ENCODE measurements at places on chromosomes 2 and 18.

GRCh38 chr2:96817882-96818281 is 1.8 kb downstream of the CNNM3 start:
- no peak for DNase-seq

DNA sequence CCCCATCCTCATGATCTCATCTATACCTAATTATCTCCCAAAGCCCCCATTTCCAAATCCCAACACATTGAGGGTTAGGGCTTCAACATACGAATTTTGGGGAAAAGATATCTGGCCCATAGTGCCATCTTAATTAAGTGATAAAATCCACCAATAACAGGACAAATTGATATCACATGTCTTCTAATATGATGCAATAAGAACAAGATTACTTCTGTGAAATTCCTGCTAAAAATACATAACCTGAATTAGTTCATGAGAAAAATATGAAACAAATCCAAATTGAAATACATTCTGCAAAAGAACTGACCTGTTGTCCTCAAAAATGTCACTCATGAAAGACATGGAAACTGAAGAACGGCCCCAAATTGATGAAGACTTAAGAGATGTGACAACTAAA is 28.8 kb downstream of the FOXI3 start:
- DNase-seq = no peak

- no peak for DNase-seq
These were observed 31.8 kb downstream of the CREB1 start for GRCh38 chr2:207561386-207562080.

DNA sequence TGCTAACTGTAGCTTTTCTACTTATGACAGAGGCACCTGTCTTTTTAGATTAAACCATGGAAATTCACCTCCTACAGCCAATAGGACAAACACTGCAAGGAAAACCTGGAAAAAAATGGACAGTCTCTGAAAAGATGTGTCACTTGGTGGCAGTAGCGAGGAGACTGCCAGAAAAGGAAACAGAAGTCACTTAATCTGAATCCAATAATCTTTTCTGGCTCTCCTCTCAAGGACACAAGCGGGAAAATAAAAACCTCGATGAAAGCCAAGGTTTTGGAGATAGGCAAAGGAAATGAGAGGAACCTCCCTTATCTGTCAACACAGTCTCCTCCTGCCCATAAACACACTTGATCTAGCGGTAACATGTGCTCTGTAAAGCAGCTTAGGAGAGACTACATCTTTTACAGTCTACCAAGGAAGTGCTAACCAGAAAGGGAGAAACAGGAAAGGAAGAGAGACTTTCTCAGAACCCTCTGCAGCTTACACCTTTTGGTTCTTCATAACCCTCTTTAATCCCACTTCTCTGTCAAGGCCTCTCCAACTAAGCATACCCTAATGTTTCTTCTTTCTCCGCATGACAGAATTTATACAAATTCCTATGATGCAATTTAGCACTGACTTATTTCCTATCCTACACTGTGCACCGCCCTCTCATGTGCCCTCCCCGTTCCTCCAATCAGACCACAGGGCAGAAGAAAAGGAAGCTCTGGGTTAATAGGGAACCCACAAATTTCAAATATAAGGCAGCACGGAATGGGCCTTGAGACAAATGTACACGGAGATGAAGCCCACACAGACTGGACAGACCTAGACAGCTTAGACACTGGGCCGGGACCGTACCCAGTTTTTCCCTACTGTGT is 52.8 kb downstream of the CLASP1 start:
- no peak for DNase-seq

GRCh38 chr18:12701161-12701560 is 1.4 kb downstream of the CEP76 start:
- DNase-seq = no peak

DNA sequence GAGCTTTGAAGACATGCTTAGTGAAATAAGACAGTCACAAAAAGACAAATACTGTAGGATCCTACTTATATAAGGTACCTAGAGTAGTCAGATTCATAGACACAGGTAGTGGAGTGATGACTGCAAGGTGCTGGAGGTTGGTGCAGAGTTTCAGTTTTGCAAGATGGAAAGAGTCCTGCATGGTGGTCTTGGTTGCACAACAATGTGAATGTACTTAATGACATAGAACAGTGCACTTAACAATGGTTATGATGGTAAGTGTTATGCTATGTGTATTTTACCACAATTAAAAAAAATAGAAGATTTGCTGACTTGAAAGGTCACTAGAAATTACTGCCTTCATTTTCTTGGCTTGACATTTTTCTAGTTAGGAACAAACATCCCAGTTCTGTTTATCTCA is 9.5 kb downstream of the CERS6 start:
- no peak for DNase-seq

DNA sequence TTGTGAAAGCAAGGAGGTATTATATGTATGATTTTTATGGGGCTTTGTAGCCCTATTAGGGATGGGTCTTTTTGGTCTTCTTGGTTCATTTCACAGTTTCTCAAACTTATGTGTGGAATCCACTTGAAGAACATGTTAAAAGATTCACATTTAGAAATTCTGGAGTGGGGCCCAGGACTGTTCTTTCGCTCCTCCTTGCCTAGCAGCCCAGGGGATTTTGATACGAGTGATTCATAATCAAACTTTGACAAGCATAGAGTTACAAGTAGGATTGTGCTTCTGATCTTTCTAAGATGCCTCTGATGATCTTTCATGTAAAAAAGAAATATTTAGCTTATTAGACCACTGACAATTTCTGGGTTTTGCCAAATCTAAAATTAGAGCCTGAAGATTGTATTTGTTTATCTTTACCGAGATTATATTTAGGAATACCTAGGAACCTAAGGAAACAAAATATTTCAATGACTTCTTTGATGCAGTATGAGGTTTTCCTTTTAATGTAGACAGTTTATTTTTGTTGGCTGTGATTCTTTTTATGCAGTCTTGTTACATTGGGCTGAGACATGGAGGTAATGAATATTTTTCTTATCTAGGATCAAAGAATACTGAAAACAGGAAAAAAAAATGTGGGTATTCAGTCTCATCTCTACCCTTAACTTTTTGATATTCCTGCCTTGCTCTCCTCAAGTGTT is 324.0 kb downstream of the PARD3B start:
- DNase-seq = no peak

DNA sequence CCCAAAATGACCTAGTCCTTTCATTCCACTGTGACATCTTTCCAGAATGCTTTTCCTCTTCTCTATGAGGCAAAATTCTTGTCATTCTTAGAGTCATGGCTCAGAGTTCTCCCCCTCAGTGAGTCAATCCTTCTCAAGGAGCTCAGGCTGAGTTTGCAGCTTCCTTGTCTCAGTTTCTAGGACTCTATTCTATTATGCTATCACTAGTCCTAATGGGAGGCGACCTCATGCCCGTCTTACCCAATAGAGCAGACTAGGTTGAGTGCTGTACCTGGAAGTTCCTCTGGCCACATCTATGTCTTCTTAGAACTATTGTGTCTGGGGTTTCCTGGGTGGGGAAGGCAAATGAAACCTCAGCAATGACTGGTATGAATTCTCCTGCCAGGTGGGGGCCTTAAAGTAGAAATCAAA is 51.5 kb downstream of the HAUS1 start:
- peak; percentile 8 for DNase-seq

- DNase-seq = no peak
These were observed 8.8 kb downstream of the IMMT start for GRCh38 chr2:86186431-86186830.

- no peak for DNase-seq
These were observed 129.7 kb downstream of the TGIF1 start for GRCh38 chr18:3579701-3580100.

DNA sequence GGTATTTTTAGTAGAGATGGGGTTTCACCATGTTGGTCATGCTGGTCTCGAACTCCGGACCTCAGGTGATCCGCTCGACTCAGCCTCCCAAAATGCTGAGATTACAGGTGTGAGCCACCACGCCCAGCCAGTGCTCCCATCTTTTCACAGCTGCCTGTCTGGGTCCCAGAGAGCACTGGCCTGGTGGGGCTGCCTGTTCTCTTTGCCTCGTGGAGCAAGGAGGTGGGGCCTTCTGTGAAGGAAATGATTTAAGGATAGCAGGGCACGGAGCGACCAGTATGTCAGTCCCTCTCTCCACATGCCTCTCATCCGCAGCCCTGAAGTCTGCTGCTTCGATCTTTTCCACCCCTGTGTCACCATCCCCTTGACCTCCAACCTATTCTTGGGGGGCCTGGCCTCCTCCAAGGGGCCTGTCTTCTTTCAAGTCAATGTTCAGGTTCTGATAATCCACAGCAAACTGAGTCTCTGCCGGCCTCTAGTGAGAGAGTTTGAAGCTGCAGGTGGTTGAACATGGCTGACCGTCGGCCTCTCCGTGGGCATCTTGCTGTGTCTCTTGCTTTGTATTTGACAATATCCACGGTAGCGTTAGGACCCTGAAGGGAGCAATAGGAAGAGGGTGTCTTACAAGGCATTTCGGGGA is 28.2 kb upstream of the GIGYF2 start:
- no peak for DNase-seq

DNA sequence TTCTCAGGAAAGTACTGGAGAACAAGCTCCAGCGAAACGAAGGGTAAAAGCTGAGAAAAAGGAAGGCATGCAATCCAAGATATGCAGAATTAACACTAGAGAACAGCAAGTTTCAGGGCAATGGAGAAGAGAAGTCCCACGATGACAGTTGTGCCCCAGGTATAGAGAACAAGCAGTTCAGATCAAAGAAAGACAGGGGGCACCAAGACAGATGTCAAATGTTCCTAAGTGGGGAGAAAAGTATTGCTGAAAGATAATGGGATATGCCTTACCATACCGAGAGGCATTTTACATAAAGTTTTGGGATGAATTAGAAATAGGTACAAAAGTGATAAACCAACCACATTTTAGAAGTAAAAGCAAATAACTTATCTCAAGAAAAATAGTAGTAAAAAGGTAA is 79.1 kb upstream of the UBE2E3 start:
- no peak for DNase-seq

DNA sequence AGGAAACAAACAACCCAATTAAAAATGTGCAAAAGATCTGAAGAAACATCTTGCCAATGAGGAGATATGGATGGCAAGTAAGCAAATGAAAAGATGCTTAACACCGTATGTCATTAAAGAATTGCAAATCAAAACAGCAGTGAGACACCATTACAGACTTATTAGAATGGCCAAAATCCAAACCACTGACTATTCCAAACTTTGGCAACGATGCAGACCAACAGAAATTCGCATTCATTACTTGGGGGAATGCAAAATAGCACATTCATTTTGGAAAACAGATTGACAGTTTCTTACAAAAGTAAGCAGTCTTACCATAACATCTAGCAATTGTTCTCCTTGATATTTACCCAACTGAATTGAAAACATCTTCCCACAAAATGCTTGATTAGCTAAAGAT is 1118.7 kb downstream of the SUCLG1 start:
- DNase-seq = peak; percentile 12

- no peak for DNase-seq
These were observed 246.3 kb upstream of the MYT1L start for GRCh38 chr2:2577407-2577831.

DNA sequence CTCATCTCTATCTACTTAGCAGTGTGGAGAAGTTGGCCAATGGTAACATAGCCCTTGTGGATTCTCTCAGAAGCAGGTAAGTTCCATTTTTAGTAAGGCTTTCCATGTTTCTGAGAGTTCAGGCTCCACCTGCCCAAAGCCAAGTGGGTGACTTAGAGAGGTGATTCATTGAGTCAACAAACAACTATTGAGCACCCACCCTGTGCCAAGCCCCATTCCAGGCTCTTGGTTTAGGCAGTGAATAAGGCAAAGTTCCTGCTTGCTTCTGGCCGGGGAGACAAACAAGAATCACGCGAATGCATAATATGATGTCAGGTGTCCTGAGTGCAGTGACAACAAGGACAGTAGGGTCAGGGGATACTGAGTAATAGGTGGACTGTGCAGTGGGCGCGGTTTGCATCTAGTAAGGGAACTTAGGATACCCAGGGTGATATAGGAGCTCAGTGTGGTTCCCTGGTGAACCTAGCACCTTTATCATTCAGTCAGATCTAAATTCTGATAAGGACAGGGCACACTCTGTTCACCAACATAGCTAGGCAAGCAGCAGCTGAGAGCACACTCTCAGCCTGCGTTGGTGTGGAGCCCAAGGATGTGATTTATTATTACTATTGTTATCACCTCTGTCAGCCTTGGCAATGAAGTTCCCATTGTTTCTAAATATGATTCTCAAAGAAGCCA is 31.7 kb upstream of the KCTD1 start:
- no peak for DNase-seq

GRCh38 chr2:98658816-98659490 is 50.6 kb downstream of the UNC50 start:
- DNase-seq = peak; percentile 57

- DNase-seq = no peak
These were observed 7.6 kb upstream of the CHRNA1 start for GRCh38 chr2:174771631-174772471.

Data from T-helper 2 cell (primary cell).